ENCODE measurements at places on chromosomes 5 and 9.

DNA sequence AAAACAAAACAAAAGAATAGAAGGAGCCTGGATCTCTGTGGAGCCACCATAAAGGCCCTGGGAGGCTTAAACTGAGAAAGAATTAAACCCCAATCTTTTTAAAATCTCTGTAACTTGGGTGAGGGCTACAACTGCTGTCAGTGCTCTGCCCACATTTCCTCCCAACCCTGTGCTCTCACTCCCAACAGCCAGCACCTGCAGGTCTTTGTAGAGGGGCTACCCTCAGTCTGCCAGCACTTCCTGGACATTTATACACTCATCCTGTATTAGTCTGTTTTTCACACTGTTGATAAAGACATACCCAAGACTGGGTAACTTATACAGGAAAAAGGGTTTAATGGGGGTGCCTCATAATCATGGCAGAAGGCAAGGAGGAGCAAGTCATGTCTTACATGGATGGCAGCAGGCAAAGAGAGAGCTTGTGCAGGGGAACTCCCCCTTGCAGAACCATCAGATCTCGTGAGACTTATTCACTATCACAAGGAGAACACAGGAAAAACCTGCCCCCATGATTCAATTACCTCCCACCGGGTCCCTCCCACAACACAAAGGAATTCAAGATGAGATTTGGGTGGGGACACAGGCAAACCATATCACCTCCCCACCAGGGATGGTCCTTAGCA lies 47.4 kb downstream of the SCAI start:
- DNase-seq, result no peak
- no peak overlapping the region for H3K4me3 ChIP-seq
- no peaks in the 10 kb centered on the region for H3K27me3 ChIP-seq
- no peak overlapping the region for H3K27ac ChIP-seq
- no peaks in the 10 kb centered on the region for H3K4me1 ChIP-seq

DNA sequence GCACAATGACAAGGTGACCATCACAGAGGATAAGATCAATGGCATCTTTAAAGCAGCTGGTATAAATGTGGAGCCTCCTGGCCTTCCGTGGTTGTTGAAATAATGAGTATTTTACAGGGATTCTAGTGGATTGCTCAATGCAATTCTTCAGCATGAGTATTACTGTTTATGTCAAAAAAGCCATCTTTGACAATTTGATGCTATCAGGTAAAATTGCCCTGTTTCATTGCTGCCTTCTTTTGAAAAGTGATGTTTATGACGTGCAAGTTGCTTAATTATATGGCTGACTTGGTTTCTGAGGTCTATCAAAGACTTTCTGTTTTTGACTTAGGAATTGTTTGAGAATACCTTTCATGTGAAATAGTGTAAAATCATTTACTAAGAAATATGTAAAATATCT lies 237.2 kb downstream of the PARP8 start:
- H3K4me1 ChIP-seq, result no peaks in the 10 kb centered on the region
- H3K27ac ChIP-seq, result no peak overlapping the region
- no peaks in the 10 kb centered on the region for H3K36me3 ChIP-seq
- no peak for DNase-seq
- no peak overlapping the region for H3K4me3 ChIP-seq

- H3K27ac ChIP-seq, result no peak overlapping the region
- H3K36me3 ChIP-seq, result no peaks in the 10 kb centered on the region
- DNase-seq, result no peak
- H3K4me1 ChIP-seq, result no peaks in the 10 kb centered on the region
- no peak overlapping the region for H3K4me3 ChIP-seq
Measured at GRCh38 chr9:101629636-101630035, 34.9 kb upstream of the PPP3R2 start.

- H3K27ac ChIP-seq, result no peak overlapping the region
- no peak overlapping the region for H3K4me3 ChIP-seq
- no peaks in the 10 kb centered on the region for H3K27me3 ChIP-seq
- H3K36me3 ChIP-seq, result no peaks in the 10 kb centered on the region
- H3K4me1 ChIP-seq, result no peaks in the 10 kb centered on the region
Measured at GRCh38 chr9:10661376-10661775, 48.6 kb upstream of the PTPRD start.

- no peak for DNase-seq
- H3K36me3 ChIP-seq, result no peaks in the 10 kb centered on the region
- no peak overlapping the region for H3K4me3 ChIP-seq
Measured at GRCh38 chr5:92977846-92978540, 603.0 kb downstream of the NR2F1-AS1 start.

DNA sequence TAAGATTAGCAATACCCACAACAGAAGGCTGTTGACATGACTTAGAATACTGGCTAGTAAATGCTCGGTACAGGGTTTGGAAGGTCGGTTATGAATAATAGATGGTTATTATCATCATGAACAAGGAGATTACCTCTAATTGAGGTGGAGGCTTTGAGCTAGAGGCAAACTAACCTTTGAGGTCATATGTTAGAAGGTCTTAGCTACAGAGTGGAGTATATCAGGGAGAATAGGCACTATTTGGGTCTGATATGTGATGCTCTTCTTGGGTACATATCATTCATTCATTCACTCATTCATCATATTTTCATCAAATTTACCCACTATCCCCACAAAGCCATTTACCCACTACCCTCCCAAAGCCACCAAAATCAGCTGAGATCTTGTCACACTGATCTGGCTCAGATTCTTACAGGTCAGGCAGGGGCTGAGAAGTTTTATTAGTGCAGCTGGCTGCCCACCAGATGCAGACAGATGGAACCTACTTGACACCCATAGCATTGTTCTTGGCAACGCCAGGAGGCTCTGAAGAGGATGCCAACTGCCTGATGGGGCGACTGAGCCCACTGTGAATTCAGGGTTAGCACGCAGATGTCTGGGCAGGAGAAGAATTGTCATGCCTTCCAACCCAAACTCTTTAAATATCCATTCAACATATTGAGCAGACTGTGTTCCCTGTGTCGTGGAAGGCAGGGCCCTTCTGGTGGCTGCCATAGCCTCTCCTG lies 90.2 kb upstream of the SH3PXD2B start:
- H3K4me3 ChIP-seq, result no peak overlapping the region
- no peaks in the 10 kb centered on the region for H3K27me3 ChIP-seq
- no peak overlapping the region for H3K27ac ChIP-seq

GRCh38 chr9:26955222-26955903 lies 849 bp upstream of the IFT74 start:
- no peaks in the 10 kb centered on the region for H3K36me3 ChIP-seq
- H3K4me3 ChIP-seq, result no peak overlapping the region
- no peaks in the 10 kb centered on the region for H3K27me3 ChIP-seq

DNA sequence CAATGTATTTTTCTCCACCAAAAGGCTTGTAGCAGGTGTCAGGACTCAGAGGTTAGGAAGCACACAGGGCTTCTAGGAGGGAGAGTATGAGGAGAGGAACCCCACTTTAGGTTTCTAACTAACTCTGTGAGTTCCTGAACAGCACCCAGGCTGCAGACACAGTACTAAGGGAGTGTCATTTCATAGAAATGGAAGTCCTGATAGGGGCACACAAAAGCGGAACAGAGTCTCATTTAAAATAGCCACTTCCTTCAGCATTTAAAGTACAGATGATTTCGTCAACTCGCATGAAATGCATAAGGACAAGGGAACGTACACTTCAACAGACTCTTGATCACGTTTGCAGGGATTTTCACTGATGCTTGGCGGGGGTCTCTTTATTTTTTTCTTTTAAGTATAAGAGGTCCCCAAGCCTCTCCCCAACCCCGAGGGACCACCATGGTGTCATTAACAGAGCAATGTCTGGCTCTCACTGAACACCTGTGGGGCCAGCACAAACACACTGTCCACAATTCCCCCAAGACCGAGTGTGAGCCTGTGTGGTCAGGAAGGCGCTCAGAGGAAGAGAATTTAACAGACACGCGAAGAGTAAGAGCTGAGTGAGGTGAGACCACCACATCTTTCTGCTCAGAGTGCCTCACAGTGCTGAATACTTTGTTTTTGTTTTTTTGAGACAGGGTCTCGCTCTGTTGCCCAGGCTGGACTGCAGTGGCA lies 82.3 kb downstream of the SECISBP2 start:
- no peak overlapping the region for H3K4me3 ChIP-seq
- no peak for DNase-seq
- no peak overlapping the region for H3K27ac ChIP-seq
- no peaks in the 10 kb centered on the region for H3K27me3 ChIP-seq
- H3K4me1 ChIP-seq, result no peaks in the 10 kb centered on the region

DNA sequence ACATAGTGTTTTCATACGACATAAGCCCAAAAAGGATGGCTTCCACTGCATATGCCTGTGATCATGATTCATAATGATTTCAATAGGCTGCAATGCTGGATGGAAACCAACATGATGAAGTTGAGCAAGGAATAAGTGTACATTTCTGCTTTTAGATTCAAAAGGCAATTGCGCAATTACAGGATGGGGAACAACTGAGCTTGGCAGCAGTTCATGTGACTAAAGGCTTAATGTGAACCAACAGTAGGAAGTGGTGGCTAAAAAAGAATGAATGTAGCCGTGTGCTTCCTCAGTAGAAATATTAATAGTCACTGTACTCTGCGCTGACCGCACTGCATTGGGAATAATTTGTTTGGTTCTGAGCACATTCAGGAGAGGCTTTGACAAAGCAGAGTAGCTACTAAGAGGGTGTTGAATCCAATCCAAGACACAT lies 51.2 kb downstream of the SLC1A3 start:
- H3K4me1 ChIP-seq, result peaks cover 2% of the 10 kb centered on the region
- H3K4me3 ChIP-seq, result no peak overlapping the region
- no peak for DNase-seq
- H3K27me3 ChIP-seq, result no peaks in the 10 kb centered on the region
- H3K36me3 ChIP-seq, result no peaks in the 10 kb centered on the region
- no peak overlapping the region for H3K27ac ChIP-seq

- H3K27me3 ChIP-seq, result no peaks in the 10 kb centered on the region
- no peaks in the 10 kb centered on the region for H3K4me1 ChIP-seq
- H3K27ac ChIP-seq, result no peak overlapping the region
- no peak for DNase-seq
- no peaks in the 10 kb centered on the region for H3K36me3 ChIP-seq
Measured at GRCh38 chr5:154393850-154394249, 51.9 kb upstream of the SAP30L start.

DNA sequence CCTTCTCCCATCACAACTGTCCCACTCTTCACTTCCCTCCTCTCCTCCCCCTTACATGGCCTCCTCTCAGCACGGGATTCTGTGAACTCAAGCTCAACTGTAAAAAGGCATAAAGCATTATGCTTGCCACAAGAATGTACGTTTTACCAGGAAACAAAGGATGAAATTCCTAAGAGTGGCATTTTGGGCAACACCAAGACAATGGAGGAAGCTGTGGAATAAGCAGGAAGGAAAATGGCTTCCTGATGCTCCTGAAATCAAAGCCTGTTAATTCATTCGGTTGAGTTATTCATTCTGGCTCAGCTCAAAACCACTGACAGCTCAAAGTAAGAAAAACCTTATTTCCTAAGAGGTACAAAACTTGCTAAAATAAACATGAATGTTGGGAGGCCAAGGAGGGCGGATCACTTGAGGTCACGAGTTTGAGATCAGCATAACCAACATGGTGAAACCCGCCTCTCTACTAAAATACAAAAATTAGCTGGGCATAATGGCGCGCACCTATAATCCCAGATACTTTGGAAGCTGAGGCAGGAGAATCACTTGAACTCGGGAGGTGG lies 40.8 kb upstream of the DMRT1 start:
- no peaks in the 10 kb centered on the region for H3K4me1 ChIP-seq
- H3K36me3 ChIP-seq, result no peaks in the 10 kb centered on the region
- no peak for DNase-seq
- no peak overlapping the region for H3K4me3 ChIP-seq
- no peaks in the 10 kb centered on the region for H3K27me3 ChIP-seq

GRCh38 chr9:29999645-30000044 lies 2384.8 kb upstream of the ACO1 start:
- no peak overlapping the region for H3K4me3 ChIP-seq
- H3K4me1 ChIP-seq, result no peaks in the 10 kb centered on the region
- no peak for DNase-seq

DNA sequence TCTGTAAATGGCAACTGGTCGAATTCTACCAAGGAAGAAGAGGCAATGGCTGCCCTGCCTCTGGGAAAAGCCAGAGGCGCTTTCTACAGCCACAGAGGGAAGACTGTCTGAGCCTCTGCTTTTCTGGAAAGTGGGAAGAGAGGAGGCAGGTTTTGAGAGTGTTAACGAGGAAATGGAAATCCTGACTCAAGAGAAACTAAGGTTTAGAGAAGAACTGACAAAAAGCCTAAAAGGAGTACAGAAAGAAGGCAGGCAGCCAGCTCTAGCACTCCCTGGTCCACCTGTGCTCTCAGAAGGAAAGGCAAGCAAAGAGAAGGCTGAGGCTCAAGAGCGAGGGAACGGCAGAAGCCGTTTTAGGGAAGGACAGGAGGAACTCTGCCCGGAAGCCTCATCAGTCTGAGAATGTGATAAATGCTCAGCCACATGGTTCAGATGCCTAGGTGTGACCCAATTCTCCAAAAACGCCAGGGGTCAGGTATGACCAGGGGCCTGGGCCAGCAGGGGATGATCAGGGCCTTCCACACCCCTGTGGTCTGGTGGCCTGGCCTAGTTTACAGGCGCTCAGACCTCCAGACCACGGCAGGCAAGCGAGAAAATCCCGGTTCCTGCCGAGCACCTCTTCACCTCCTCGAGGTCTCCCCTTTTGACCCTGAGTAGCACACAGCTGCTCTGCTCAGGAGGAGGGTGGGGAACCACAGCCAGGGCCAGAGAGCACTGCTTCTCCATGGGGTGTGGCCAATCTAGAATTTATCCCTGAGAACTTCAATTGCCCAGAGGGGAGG lies 79.9 kb upstream of the FBXW11 start:
- no peak overlapping the region for H3K27ac ChIP-seq
- H3K27me3 ChIP-seq, result no peaks in the 10 kb centered on the region
- no peaks in the 10 kb centered on the region for H3K36me3 ChIP-seq
- no peak overlapping the region for H3K4me3 ChIP-seq
- no peak for DNase-seq
- no peaks in the 10 kb centered on the region for H3K4me1 ChIP-seq

GRCh38 chr5:107472620-107473064 lies 198.1 kb downstream of the EFNA5 start:
- DNase-seq, result peak; percentile 31
- H3K27ac ChIP-seq, result no peak overlapping the region
- peaks cover 1% of the 10 kb centered on the region for H3K4me1 ChIP-seq
- H3K4me3 ChIP-seq, result no peak overlapping the region
- H3K27me3 ChIP-seq, result no peaks in the 10 kb centered on the region

GRCh38 chr5:87081511-87082372 lies 185.9 kb upstream of the RASA1 start:
- no peaks in the 10 kb centered on the region for H3K4me1 ChIP-seq
- no peaks in the 10 kb centered on the region for H3K36me3 ChIP-seq
- H3K27me3 ChIP-seq, result no peaks in the 10 kb centered on the region
- DNase-seq, result no peak
- H3K27ac ChIP-seq, result no peak overlapping the region
- no peak overlapping the region for H3K4me3 ChIP-seq

- DNase-seq, result no peak
- no peak overlapping the region for H3K27ac ChIP-seq
- H3K4me3 ChIP-seq, result no peak overlapping the region
- H3K27me3 ChIP-seq, result no peaks in the 10 kb centered on the region
Measured at GRCh38 chr5:176901260-176902101, 2.3 kb upstream of the HK3 start.

GRCh38 chr5:83090169-83090568 lies 12.8 kb downstream of the XRCC4 start:
- no peak for DNase-seq
- no peak overlapping the region for H3K4me3 ChIP-seq
- H3K4me1 ChIP-seq, result no peaks in the 10 kb centered on the region
- no peaks in the 10 kb centered on the region for H3K27me3 ChIP-seq
- H3K36me3 ChIP-seq, result no peaks in the 10 kb centered on the region
- no peak overlapping the region for H3K27ac ChIP-seq

Data from iPS DF 6.9 (cell line).